ENCODE measurements at places on chromosomes 4 and X.

GRCh38 chr4:125951261-125951887, 636.6 kb downstream of the FAT4 start:
- DNase-seq, result no peak

- no peak for DNase-seq
These were observed 267.5 kb downstream of the NKX6-1 start for GRCh38 chr4:84231539-84232055.

DNA sequence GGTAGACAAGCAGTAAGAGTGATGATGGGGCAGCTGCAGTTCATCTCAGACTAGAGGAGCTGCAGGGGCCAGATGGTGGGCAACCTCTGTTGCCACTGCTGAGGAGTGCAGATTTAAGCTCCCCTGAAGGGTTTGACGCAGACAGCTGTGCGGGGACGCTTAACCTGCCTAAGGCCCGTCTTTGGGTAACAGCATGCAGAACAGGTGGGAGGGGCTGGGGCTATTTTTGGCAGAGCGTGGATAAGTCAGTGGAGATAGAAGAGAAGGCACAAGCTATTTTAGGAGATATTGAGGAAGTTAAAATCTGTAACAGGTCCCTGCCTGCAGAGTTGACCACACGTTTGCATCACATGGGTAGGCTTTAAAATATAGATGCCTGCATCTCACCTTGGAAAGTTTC, 10.5 kb downstream of the CD99 start:
- DNase-seq, result no peak

- DNase-seq, result peak; percentile 72
These were observed 94.2 kb downstream of the GPAT3 start for GRCh38 chr4:83629945-83630721.

- DNase-seq, result no peak
These were observed 23.8 kb downstream of the CXCL1 start for GRCh38 chr4:73892966-73893365.

- peak; percentile 11 for DNase-seq
These were observed 11.9 kb upstream of the ZNF157 start for GRCh38 chrX:47358387-47359065.

- no peak for DNase-seq
These were observed 49.5 kb upstream of the ATP6AP2 start for GRCh38 chrX:40531056-40531826.

DNA sequence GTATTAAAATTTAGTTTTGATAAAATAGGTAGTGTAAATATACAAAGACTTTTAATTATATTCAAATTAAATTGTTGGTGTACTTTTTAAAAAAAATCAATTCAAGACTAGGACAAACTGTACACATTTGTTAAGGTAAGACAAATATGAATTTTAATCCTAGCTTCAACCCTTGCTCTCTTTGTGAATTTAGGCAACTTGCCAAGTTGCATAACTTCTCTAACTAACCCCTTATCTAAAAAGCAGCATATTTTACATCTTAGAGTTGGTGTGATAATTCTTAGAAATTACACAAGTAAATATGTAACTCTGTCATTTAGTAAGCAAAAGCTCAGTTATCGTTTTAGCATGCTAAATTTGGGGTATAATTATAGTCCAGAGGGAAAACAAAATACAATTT, 78.1 kb upstream of the FSTL5 start:
- no peak for DNase-seq

- no peak for DNase-seq
These were observed 32.0 kb downstream of the LAS1L start for GRCh38 chrX:65502618-65503017.

- peak; percentile 20 for DNase-seq
These were observed 286.2 kb upstream of the TET2 start for GRCh38 chr4:104860238-104861123.

- DNase-seq, result peak; percentile 52
These were observed 82.9 kb downstream of the STOX2 start for GRCh38 chr4:183987987-183988392.

DNA sequence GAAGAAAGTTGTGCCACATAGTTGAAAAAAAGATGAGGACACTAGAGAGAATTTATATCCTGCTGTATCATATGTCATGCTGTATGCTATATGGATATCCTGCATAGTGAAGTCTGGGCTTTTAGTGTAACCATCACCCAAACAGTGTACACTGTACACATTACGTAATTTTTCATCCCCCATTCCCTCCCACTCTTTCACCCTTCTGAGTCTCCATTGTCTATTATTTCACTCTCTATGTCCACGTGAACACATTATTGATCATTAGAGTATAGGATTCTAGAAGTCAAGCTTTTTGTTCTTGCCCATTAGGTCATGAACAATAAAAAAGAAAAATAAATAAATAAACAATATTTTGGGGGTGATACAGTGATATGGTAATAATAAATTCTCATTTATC, 18.0 kb upstream of the FRYL start:
- no peak for DNase-seq

- peak; percentile 32 for DNase-seq
These were observed 761 bp upstream of the FRYL start for GRCh38 chr4:48780865-48781214.

DNA sequence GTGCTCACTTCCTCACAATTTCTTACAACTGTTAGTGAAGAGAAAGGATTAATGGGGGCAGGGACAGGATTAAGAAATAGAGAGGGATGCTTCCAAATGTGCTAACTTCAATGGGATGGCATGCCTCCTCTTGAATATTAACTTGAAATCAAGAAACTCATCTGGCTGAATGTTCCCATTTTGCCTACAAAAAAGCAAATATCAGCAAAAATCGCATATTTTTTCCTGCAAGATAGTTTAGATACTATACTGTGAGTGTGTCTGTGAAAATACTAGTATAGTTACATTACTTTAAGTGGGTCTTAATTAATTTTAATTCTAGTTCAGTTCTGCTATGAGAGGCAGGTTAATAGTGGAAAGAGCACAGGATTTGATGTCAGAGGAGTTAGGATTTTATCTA, 4.9 kb downstream of the PAICS start:
- DNase-seq, result no peak

- DNase-seq, result no peak
These were observed 343.7 kb downstream of the PDHA2 start for GRCh38 chr4:96183611-96184010.

DNA sequence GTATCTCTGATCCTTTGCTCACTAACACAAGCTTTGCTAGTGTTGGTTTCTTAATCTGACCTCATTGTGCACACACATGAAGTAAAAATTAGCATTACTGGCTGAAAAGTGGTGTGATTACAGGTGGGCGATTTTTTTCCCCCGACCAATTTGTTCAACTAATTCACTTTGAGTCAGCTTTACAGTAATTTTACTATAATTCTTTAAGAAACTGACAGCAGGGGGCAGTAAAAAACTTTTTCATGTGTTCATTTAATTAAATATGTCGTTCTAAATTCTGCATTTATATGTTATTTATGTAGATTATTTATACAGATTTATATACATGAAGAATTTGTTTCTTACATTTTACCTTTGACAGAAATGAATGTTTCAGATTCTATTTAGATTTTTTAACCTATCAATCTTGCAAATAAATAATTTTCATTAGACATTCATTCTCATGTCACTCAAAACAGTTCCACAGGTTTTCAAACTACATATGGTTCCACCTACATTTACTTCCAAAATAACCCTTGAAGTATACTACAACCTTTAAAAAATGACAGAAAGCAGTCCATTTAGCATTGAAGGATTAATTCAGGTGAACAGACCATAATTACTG, 17.5 kb downstream of the PALLD start:
- DNase-seq, result no peak

DNA sequence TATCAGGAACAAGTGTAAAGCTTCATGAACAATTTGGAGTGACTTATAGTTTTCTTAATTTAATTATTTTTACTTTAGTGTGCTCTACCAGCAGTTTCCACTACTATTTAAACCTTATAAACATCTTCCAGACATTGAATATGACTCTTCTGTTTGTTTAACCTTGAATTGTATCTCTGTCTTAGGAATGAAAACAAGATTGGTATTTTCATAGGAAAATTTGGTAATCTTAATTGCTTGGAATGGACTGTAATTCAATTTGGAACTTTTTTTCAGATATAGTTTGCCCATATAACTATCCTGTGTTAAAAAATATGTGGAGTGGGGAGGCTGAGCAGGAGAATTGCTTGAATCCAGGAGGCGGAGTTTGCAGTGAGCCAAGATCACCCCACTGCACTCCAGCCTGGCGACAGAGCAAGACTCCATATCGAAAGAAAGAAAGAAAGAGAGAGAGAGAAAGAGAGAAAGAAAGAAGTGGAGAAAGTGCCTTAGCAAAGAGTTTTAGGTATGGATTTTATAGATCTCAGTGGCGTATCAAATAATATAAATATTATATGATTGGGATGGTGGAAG, 242.4 kb downstream of the BMPR1B start:
- no peak for DNase-seq

- no peak for DNase-seq
These were observed 19.8 kb downstream of the MXRA5 start for GRCh38 chrX:3326681-3327080.

DNA sequence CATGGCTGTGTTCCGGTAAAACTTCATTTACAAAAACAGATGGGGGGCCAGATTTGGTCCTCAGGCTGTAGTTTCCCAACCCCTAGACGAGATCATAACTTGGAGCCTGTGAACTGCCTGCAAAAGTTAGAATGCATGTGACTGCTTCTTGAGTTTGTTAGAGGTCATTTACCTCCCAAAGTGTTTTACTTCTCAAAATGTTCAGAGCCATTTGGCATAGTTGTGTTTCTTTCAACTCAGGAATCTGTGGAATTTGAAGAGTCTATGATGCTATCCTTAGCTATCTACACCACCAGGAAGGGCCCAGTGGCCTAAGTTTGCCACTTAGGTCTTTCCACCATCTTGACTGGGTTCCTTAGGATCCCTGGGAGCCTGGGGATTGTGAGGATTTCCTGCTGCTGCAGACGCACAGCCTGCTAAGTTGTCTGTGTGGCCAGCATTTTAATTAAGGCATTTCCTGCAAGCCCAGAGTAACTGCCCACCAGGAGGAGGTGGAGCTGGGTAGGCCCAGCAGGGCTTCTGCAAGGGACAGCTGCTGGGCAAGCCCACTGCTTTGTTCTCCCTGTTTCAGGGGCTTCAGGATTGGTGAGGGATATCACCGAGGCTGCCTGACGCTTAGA, 53.1 kb downstream of the CCNI start:
- no peak for DNase-seq

DNA sequence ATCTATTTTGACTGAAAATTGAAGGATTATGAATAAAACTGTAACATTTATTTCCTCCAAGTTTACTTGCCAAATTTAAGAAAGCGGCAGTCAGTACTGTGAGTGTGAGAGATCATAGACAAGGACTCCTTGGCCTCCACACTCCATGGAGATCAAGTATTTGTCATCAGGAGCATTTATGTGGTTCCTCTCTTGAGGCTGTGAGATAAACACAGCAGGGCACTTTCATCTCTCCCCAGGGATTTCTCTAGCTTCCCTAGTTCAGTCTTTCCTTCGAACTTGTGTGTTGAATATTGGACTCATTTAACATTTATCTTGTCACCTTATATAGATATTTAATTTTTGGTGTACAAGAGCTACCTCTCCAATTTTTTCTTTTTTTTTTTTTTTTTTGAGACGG, 40.8 kb downstream of the PDE5A start:
- DNase-seq, result no peak

GRCh38 chr4:165207016-165207430, 338 bp upstream of the KLHL2 start:
- no peak for DNase-seq

DNA sequence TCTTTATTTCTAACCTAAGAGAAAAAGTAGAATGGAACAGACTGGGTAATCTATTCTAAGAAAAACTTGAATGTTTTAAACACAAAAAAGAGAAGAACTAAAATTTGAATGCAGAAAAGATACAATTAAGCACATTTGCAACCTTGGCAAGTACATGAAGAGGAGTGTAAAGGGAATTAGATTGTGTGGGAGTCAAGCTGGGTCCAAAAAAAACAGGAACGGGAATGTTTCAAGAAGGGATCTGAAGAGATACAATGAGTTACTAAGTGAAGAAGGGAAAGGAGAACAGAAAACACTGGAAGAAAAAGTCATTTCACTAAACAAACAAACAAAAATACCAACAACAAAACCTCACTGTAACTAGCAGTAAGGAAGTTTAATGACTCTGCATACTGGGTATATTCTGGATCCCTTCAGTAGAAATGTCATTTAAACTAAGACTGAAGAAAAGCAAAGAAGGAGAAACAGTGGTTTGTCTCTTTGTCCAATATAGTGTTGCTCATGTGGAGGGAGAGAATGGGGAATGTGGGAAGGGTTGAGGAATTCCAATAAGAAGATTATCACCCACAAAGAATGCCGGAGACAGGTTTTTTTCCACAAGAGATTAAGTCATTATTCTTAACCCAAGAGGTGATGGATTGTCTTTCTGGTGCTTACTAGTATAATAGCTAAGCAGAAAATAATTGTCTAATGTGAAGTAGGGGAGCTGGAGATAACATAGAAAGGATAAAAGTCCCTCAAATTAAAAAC, 50.4 kb upstream of the PTPN13 start:
- DNase-seq, result no peak

- DNase-seq, result no peak
These were observed 859.3 kb downstream of the RPA4 start for GRCh38 chrX:97743014-97743413.

DNA sequence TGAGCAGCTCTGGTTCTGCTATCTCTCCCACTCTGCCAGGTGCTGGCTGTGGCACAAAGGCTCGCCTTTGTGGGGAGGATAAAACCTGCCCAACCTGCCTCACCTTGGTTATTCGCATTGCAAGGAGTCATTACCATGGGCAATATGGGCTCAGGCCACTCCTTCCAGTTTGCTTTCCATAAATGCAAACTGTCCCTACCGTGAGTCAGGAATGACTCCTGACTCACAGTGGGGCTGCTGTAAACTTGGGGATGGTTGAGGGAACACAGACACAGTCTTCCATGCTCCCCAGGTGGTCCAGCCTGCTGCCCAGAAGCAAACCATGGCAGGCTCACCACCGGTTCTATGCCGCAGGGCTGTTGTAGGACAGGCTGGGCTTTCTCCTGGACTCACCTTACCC, 36.1 kb downstream of the COQ2 start:
- DNase-seq, result no peak

- DNase-seq, result no peak
These were observed 17.2 kb downstream of the RHOH start for GRCh38 chr4:40214038-40214437.

- no peak for DNase-seq
These were observed 111.6 kb upstream of the GPRIN3 start for GRCh38 chr4:89419111-89419695.

GRCh38 chr4:76374798-76375197, 46.1 kb downstream of the CCDC158 start:
- no peak for DNase-seq

- DNase-seq, result no peak
These were observed 138.0 kb upstream of the FAM9B start for GRCh38 chrX:9171841-9172463.

DNA sequence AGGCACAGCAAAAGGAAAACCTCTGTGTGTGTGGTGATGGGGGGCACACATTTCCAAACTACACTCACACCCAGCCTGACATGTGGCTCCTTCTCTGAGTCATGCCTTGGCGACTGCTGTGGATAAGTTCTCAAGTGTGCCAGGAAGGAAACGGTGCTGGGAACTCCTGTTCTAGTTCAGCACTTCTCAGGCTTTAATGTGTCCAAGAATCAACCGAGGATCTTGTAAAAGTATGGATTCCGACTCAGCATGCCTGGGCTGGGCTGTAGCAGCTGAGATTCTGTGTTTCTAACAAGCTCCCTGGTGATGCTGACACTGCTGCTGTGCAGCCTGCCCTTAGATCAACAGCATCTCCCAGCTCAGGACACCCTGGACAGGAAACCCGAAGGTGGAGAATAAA, 20.2 kb downstream of the CLNK start:
- peak; percentile 91 for DNase-seq

GRCh38 chr4:150782921-150783320, 201.0 kb downstream of the MAB21L2 start:
- no peak for DNase-seq

Data from pulmonary artery endothelial cell (primary cell).